ENCODE measurements at places on chromosomes 2 and 18.

DNA sequence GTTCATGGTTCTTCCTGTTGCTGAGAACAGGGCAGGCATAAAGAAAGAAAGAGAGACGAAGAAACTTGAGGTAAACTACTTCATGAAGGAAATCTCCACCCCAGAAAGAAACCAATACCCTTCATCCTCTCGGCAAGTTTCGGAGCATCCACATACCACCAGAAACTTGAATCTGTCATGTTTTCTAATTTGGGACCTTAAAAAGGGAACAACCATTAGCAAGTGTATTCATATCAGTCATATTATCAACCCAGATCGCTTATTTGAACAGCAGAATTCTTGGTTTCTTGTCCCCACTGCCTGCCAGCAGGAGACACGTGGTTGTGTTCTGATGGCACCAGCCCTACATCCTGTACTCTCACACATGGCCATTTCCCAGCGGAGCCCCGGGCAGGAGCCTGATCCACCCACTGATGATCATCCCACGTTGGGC is 53.2 kb upstream of the FZD7 start:
- no peak for DNase-seq

GRCh38 chr2:75480971-75481836 is 79.5 kb downstream of the EVA1A start:
- DNase-seq, result no peak

DNA sequence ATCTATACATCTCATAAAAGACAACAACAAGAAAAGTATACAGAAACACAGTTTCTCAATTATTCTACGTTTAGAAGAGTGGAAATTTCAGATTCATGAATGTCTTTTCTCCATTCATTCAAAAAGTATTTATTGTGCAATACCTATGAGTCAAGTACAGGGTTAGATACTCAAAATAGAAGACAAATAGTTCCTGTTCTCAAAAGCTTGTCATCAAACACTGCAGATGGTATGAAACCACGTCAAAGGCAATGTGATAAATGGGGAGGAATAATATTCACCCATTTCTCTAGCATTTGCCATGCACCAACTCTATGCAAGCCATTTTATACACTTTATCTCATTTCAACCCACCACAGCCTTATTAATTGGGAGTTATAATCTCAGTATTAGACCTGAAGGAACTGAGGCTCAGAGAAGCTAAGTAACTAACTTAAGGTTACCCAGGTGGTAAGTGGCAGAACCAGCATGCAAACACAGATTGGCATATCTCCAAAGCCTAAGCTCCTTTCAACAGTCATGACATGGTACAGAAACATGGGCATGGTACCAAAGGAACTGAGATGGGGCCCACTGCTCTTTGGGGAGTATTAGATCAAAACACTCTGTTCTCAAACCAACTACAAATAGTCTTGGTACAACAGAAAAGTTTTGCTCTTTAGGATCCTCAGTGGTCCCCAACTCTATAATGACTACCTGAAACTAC is 67.2 kb upstream of the NPAS2 start:
- no peak for DNase-seq

- no peak for DNase-seq
These were observed 604 bp downstream of the COQ10B start for GRCh38 chr2:197453914-197454398.

DNA sequence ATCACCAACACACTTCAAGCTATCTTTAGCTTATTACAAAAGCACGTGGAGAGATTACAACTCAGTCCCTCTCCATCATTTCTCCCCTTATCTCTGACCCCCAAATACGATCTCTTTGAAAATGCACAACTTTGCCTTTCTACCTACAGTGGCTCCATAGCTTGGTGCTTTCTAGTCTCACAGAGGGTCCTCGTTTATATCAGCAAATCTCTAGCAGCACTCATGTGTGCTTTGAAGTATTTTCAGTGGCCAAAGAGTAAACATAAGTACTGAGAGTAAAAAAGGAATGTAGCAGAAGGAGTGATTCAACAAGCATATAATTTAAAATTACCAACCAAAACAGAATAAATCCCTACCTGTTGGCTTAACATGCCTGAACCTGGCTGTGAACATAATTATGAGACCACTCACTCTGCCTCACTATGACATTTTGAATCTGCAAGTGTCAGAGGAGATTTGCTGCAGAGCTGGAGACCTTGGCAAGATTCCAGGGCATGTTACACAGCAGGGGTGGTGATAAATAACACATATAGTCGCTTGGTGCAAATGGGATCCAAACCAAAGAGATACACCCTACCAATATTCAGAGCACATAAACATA is 54.6 kb downstream of the LAMA3 start:
- no peak for DNase-seq
